Activated CD4-positive, alpha-beta T cell treated with anti-CD3 and anti-CD28 coated beads for 36 hours (primary cell): ENCODE measurements at places on chromosomes 5 and 9.

GRCh38 chr5:154701181-154701580 is 54.0 kb upstream of the LARP1 start:
- DNase-seq, result no peak

DNA sequence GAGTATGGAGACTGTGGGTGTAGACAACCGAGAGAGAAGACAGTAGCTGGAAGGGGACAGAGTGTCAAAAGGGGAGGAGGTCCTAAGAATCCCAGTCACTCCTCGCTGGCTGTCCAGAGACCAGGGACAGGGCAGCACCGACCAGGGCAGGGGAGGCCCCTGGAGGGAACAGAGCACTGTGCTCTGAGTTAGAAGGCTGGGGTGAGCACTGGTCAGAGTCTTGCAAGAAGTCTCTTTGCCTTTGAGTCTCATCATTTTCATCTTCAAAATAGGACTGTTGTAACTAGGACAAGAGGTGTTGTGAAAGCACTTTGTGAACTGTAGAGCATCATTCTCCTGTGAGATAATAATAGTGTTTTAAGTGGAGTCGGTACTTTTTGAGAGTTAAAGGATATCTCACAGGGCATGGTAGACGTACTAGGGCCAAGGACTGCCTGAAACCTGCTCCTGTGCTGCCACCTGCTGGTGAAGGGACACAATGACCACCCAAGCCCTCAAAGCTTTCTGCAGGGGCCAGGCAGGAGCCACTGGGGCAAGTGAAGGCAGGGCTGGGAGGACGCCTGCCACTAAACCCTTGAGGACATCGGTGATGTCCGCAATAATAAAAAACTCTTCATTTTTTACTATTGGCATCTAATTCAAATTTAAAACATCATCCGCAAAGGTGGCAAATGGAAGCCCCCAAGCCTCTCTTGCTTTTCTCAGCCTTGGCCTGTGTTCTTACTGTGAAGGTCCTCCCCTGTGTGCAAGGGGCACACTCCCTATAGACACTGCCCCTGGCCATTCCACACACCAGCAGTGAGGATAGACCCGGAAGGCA is 28.2 kb downstream of the SLC6A7 start:
- peak; percentile 89 for DNase-seq

DNA sequence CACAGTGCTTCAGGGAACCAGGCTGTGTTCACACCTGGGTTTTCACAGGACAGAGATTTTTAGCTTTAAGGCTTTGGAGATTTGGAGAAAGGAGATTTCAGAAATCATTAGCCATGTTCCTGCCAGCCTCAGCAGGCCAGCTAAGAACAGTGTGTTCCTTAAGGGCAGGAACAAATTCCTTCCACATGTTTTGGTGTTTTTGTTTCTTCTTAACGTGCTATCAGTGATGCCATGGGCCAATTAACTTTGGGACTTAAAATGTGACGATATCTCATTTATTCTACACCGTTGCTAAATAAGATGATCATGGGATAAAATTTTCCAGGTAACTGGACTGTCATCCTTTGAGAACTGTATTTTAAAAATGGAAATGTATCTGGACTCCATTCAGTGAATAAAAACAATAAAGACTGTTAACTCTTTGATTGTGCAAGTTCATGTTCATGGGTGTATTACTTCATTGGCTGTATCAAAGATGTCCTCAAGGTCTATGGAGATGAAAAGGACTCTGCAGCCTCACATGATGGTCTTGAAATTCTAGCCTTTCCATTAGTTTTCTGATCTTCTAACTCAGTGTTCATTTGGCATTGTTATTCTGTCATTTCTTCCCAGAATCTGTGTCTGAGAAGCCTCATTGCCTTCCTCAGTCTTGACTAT is 72.3 kb downstream of the ZNF366 start:
- DNase-seq, result no peak

- DNase-seq, result no peak
Observed at GRCh38 chr9:33092634-33093033, 16.2 kb upstream of the SMU1 start.

GRCh38 chr5:137833463-137833862 is 34.2 kb upstream of the MYOT start:
- DNase-seq, result no peak

- no peak for DNase-seq
Observed at GRCh38 chr9:124520206-124520596, 13.0 kb upstream of the NR5A1 start.

DNA sequence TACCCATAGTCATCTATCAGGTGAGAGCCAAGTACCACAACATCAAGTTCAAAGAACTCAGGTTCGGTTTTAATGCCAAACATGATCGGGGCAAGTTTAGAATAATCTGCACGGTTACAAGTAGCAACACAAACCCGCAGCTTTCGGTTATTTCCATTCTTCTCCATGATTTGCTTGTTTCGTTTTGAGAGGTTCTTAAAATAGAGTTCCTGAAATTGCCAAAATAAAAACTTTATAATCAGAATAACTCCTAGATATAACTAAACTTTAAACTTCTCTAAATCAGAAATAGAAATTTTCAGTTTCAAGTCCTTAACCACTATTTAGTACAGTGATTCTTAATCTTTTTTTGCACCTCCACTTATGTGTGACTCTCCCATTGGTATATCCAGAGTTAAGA is 9.1 kb downstream of the GNE start:
- DNase-seq, result no peak

GRCh38 chr9:78314953-78315870 is 18.3 kb downstream of the PSAT1 start:
- no peak for DNase-seq

DNA sequence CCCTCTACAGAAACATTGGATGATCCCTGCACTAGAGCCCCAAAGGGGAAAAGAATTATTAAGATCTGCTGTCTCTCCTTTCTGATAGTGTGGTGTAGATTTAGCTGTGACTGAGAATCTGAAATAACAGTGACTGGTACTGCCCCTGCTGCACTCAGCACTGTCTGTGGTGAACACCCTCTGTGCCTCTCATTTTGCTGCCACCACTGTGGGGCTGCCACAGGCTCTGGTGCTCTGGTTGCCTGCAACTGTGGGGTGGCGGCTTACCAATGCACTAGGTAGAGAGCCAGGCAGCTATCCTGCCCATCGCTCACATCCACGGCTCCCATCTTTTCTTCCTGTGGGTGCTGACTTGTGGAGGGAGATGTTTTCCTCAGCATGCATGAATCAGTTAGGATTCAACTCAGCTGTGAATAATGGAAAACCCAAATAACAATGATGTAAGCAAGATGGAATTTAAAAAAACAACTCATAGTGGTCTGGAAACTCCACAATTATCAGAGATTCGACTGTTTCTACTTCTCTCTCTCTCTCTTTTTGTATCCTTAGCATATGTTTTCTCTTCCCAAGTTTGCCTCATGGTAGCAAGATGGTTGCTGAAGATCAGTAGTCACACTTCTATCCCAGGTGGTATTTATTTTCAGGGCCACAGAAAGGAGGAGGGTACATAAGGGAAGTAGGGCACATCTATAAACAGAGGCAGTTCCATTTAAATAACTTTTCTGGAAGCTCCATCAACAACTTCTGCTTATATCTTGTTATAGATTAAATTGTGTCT is 99.8 kb upstream of the DAP start:
- DNase-seq, result no peak

- DNase-seq, result no peak
Observed at GRCh38 chr5:140324617-140325241, 21.7 kb downstream of the HBEGF start.

DNA sequence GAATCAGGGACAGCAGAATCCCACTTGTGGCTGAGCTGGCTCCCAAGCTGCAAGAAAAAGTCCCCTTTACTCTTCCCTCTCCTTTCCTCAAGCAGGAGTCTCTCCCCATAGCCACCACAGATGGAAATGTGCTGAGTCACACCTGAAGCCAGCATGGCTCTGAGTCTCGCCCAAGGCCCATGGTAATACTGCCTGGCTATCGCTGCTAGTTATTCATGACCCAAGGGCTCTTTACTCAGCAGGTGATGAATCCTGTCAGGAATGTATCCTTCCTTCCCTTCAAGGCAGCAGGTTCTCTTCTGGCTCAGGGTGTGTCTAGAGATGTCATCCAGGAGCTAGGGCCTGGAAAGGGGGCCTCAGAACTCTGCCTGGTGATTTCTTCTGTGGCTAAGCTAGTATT is 403.3 kb upstream of the PTPRD start:
- DNase-seq, result no peak

GRCh38 chr9:78363221-78363620 is 66.3 kb downstream of the PSAT1 start:
- no peak for DNase-seq

- DNase-seq, result no peak
Observed at GRCh38 chr5:53965459-53965858, 344.9 kb downstream of the ARL15 start.

DNA sequence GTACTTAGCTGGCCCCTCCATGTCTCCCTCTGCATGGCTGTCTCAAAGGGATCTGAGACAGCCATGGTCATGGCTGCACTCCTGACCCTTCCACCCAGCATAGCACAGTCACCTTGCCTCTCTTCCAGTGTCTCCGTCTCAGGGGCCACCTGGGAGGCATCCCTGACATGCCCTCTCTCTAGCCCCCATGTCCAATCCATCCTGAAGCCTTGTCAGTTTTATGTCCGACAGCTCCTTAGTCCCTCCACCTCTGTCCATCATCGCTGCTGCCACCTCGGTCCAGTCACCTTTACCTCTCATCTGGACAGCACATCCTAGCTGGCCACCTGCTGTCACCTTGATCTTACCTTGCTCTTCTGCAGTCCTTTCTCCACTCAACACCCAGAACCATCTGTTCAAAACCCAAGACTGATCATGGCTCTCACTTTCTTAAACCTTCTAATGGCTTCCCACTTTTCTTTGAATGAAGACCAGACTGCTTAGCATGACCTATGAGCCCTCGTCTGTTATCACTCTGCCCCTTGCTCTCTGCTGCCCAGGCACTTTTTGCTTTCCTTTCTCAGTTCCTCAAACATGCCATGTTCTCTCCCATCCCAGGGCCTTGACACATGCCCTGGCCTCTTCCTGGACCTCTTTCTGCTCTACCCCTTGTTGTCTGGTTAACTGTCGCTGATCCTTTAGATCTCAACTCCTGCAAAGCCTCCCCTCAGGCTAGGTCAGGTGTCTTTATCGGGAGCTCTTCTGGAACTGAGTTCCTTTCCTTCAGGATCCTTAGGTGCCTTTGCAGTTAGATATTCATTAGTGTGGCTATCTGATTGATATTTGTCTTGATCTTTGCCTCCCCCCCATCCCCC is 181.8 kb upstream of the PITX1 start:
- DNase-seq, result no peak

- peak; percentile 25 for DNase-seq
Observed at GRCh38 chr9:72333709-72334108, 31.3 kb downstream of the ZFAND5 start.

GRCh38 chr9:7816021-7816420 is 16.4 kb upstream of the DMAC1 start:
- no peak for DNase-seq

- DNase-seq, result no peak
Observed at GRCh38 chr5:149048811-149049210, 14.1 kb downstream of the SH3TC2 start.

DNA sequence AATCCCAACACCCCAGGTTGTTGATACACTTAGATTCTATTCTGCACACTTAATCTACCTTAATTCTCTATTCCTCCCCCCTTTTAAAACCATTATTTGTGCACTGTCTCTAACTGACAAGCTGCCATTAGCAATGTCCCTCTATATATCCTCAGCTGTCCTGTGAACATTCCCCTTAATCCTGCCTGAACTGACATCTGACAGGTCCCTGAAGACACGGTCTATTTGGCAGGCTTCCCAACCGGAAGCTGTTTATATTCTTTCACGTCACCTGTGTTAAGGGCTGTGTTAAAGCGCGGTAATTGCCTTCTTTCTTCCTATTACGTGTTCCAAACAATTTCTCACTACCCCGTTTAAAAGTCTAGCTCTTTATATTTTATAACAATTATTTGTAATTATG is 277.3 kb downstream of the CDH9 start:
- no peak for DNase-seq

DNA sequence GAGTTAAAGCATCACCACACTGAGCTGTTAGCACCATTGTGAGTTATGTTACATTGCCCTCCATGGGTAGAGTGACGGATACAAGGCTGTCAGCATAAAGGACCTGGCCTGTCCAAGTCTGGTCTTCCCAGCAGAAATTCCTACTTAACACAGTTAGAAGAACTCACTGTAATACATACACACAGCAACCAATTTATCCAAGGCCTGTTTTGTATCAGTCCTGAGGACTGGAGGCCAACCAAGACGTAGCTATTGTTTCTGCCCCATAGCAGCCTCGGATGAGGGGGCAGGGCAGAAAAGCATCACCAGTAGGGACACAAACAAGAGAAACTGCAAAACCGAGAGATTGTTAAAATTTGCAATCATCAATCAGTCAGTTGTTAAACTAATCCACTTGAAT is 66.0 kb upstream of the CKMT2 start:
- no peak for DNase-seq

DNA sequence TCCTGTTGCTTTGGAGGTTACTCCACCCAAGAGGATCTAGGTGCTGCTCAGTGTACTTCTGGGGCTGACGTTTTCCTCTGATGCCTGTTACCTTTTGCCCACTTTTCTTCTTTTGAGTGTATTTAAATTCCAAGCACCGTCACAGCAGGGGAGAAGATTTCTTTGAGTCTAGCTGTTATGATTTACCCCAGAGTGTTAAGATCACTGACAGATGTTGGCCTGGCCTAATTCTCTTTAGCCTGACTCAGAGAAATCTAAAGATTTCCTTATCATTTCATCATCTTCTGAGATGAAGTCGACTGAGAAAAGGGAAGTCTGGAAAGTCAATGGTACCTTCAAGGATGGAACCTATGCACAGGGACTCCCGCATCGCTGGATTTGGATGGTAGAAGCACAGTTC is 191.5 kb downstream of the FBXL7 start:
- DNase-seq, result no peak

DNA sequence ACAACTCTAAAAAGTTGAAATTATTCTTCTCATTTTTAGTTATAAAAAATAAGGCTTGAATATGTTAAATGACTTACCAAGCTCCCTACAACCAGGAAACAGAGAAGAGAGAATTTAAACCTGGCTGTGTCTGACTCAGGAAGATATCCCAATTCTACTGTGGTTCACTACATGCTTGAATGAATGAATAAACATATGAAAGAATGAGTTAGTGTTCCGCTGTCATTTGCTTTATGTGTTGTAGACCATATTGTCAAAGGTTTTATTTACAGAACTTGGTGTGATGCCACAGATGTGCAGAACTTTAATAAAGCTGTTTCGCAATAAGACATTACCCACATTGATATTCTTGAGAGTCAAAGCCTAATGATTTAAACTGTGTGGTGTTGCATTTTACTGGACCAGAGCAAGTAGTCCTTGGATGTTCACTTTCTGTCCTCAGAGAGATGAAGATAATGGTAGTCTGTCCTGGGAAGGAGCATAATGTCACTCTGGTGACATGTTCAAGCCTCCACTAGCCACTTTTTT is 313.2 kb downstream of the TRIM32 start:
- DNase-seq, result no peak

DNA sequence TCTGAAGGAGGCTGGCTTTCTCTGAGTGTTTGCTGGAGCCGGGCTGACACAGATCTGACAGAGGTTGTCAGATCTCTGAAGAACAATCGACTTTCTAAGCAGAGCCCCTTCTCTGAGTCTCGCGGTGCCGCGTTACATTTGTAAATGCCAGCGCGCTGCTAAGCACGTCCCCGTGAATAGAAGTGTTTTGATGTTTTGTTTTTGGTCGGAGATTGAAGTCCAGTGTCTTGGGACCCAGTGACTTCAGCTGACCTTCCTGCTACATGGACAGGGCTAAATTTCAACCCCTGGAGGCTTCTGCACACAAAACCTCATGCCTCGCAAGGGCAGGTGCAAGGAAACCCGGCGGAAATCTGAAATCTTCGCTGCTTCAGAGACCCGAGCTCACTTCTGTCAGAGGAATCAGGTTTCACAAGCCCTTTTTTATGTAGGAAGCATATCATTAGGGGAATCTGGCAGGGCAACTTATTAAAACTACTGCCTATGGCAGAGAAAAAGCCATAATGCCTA is 27.2 kb downstream of the NEUROG1 start:
- DNase-seq, result no peak
